AG09309 (cell line): ENCODE measurements at places on chromosomes 6 and 20.
A peak's percentile ranks its signal among the peaks of the same experiment; 100 is the strongest.

GRCh38 chr6:158962371-158962770 is 37.6 kb downstream of the RSPH3 start:
- peak; percentile 29 for DNase-seq

DNA sequence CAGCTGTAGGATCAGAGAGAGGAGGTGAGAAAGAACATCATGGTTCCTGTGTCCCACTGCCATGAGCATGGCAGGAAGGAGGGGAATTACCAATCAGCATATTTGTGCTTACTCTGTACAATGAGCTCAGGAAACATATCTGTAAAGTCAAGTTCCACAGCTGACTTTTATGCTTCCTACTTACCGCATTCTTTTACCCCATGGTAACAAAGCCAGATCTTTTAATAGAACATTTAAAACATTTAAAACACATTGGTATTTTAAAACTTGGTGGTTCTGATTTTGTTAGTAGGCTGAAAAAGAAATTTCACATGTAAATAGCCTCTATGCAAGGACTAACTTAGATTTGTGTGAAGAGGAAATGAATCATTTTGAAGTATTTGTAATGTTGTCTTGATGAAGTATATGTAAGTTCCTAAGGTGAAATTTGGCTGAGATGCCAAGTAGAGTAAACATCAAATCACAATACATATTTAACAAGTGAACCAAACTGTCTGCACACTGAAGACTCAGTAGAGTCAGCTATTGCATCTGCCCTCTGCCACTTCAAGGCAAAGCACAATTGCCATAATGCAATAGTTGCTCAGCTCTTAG is 114.7 kb downstream of the GJA10 start:
- peak; percentile 10 for DNase-seq

DNA sequence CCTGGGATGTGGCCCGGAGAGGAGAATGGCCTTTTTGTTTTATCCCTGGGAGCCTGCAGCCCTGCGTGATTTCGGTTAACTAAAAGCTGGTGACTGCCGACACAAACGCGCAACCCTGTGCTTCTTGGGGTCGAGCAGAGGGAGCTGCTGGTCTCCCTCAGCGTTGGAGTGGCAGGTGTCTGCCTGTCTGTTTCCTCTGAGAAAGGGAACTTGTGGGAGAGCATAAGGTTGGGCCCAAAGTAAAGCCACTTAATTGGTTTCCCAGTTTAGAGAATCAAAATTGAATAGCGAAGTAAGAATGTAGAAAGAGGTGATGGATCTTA is 500 bp downstream of the LTV1 start:
- no peak for DNase-seq

DNA sequence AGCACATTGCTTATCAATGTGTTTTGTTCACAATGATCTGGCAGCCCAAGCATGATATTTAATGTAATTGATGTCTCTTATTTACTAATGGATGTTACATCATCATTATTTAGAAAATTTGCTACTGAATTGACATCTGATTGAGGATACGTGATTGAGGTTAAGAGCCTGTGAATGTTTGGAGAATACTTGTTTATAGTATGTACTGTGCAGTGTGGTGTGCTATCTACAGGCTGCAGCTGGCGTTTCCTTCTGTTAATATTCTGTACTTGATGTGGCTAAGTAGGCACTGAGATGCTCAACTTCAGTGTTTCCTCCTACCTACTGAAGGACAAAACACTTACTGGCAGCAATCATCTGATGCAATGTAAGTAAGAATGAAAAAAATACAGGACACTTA is 709.6 kb upstream of the FLRT3 start:
- no peak for DNase-seq

GRCh38 chr6:130825772-130826441 is 1.3 kb upstream of the SMLR1 start:
- DNase-seq, result no peak

- no peak for DNase-seq
Measured at GRCh38 chr6:149727793-149728498, 10.0 kb upstream of the LATS1 start.

GRCh38 chr20:58889798-58890517 is 37.4 kb downstream of the GNAS start:
- DNase-seq, result no peak

- DNase-seq, result no peak
Measured at GRCh38 chr20:59078231-59078630, 35.6 kb upstream of the PRELID3B start.

DNA sequence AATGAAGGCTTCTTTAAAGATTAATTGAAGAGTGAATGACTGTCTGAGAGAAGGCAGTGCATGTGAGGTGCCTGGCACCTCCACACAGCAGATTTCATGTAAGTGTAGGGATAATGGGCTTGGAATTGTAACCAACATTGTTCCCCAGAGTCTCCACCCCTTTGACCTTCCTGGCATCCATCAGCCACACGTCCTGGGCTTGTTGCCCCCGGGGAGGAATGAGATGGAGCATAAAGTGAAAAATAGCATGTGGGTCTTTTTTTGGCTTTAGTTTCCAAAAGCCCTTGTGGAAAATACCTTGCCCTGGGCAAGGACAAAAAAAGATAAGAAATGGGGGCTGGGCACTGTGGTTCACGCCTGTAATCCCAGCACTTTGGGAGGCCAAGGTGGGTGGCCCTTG is 242.2 kb upstream of the ECI2 start:
- no peak for DNase-seq

- no peak for DNase-seq
Measured at GRCh38 chr6:136250686-136251008, 536 bp upstream of the MTFR2 start.

GRCh38 chr6:34235307-34236130 is 1.2 kb upstream of the HMGA1 start:
- no peak for DNase-seq

GRCh38 chr20:50726955-50727791 is 4.2 kb upstream of the PARD6B start:
- DNase-seq, result no peak

GRCh38 chr20:12321736-12322135 is 404.0 kb downstream of the BTBD3 start:
- DNase-seq, result no peak

GRCh38 chr6:108179741-108180140 is 13.9 kb downstream of the NR2E1 start:
- DNase-seq, result no peak

DNA sequence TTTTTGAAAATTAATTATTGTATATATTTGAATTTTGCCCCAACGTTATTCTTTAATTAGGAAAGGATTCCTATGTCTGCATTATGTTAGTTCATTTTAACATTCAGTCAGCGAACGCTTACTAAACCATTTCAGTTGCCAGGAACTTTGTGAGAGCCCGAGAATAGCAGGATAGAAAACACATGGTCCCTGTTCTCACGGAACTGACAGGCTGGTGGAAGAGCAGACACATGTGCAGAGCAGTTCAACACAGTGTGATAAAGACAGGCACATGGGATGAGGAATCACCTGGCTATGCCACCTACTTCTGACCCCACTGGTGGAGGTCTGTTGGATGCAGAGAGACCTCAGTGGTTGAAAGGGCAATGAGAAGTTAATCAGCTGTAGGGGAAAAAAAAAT is 367.2 kb downstream of the EPM2A start:
- DNase-seq, result no peak

DNA sequence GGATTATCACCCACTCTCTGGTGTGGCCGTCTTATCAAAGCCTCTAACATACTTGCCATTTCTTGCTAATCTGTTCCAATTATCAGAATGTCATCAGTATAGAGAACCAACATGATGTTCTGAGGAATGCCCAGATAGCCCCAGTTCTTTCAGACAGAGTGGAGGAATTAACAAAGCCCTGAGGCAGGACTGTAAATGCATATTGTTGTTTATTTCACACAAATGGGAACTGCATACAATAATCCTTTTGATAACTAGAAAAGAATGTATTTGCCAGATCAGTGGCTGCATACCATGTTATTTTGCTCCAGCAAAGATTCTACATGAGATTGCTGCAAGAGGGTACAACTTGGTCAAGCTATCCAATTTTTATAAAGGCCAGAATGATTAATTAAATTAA is 112.8 kb upstream of the HEY2 start:
- no peak for DNase-seq

DNA sequence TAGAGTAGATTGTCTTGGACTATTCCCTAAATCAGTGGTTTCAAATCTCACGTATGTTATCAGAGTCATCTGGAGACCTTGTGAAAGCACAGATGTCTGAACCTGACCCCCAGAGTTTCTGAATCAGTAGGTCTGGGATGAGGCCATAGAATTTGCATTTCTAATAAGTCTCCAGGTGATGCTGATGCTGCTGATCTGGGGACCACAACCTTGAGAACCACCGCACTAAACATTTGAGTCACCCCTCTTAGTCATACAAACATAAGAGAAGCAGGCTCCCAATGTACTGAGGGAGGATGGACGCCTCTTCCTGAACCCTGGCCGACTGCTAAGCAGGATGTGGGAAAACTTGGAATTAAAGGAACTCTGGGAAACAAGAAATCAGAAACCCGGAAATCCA is 187.8 kb upstream of the PRDM1 start:
- DNase-seq, result no peak

DNA sequence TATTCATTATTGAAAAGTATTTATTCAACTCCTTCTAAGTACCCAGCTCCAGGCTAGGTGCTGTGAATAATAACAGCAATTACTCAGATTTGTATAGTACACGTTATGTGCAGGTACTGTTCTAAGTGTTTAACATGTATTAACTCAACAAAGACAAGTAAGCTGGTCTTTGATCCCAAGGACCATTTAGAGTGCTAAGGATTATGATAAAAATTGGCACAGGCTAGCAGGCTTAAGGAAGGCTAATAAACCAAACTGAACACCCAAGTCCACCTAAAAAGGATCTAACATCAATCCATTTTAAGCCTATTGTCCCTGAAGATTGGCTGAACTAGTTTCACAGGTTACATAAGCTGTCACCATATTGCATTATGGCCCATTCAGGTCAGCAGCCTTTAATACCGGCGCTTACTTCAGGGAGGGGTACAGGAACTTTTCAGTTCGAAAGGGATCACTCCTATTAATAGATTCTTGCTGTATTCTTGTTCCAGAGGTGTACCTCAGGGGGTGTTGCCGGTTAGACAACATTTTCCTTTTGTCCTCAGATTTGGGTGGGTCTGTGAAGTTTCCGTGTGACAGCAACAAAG is 99.0 kb upstream of the GMDS start:
- no peak for DNase-seq

DNA sequence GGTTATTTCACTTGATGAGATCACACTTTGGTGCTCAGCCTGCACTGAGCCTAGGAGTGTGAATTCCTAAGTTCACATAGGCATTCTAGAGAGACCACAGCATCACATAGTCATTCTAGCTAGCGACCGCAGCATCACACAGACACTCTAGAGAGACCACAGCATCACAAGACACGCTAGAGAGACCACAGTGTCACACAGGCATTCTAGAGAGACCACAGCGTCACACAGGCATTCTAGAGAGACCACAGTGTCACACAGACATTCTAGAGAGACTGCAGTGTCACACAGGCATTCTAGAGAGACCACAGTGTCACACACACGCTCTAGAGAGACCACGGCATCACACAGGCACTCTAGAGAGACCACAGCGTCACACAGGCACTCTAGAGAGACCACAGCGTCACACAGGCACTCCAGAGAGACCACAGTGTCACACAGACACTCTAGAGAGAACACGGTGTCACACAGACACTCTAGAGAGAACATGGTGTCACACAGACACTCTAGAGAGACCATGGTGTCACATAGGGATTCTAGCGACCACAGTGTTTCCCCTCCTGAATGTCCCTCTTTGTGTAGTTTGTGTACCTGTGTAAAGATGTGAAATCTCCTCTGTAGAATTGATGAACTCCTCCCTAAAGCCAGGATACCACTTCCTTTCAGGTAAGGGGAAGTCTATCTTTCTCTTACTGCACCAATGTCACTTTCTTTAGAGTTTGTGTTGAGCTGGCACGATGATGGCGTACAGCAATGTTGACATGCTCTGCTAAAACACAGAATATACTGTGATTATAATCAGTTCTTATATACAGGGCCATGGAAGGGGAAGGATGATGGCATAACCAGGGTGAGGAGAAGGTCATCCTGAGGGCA is 169.4 kb downstream of the ZDHHC14 start:
- no peak for DNase-seq

- no peak for DNase-seq
Measured at GRCh38 chr20:50453533-50454244, 56.5 kb upstream of the PTPN1 start.

GRCh38 chr6:20932284-20932683 is 398.0 kb downstream of the CDKAL1 start:
- no peak for DNase-seq

DNA sequence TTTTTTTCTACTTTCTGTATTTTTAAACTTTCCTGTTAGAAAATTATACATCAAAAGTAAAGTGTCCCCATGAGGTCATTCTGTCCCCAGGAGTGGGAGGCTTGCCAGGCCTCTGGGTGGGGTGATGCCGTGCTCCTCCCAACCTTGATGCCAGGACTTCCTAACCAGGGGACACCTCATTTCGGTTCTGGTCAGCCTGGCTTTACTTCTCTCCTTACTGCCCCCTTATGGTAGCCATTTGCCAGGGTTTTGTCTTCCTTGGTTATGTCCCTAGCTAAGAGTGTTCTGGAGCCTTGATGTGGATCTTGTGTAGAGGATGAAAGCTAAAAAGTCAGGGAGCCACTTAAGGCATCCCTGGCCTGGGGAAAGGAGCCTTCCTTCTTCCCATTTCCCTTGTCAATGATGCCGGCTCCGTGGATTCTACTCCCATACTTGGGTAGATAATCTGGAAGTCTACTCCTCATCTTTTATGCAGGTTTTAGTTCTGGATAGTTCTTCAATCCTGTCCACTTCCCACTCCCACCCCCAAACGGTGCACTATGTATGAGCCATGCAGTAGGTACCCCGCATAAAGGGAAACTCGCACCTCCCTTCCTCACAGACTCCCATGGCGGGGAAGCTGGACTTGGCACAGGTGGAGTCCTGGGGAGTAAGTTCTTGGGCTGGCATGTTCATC is 164.1 kb upstream of the SALL4 start:
- DNase-seq, result no peak

DNA sequence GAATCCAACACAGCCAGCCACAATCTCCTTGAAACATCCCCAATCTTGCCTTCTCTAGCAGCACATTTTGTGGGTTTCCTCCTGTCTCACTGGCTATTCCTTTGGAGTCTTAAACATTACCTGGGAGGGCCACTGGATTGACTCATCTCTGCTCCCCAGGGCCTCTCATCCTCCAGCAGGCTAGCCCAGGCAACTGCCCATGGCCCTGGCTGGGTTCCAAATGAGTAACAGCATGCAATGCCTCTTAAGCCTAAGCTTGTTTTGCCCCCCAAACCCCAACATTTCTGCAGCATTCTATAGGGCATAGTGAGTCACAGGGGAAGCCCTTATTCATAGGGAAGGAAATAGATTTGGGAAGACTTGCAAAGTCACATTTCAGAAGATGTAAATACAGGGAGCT is 204.9 kb downstream of the FOXA2 start:
- DNase-seq, result no peak

DNA sequence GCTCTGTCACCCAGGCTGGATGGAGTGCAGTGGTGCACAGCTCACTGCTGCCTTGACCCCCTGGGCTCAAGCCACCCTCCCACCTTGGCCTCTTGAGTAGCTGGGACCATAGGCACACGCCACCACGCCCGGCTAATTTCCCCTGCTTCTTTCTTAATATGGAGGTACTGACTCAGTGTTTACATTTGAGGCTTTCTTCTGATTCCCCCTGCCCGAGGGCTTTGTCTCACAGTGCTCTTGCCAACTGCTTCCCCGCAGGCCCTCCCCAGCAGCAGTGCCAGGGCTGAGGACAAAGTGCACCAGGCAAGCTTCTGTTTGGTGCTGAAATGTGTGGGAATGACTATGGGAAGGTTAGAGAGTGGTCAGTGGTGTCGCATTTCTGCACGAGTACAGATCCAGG is 34.8 kb downstream of the NR2E1 start:
- no peak for DNase-seq

GRCh38 chr20:32248043-32248442 is 29.4 kb upstream of the KIF3B start:
- DNase-seq, result no peak
